ENCODE measurements at places on chromosomes 4 and X.

DNA sequence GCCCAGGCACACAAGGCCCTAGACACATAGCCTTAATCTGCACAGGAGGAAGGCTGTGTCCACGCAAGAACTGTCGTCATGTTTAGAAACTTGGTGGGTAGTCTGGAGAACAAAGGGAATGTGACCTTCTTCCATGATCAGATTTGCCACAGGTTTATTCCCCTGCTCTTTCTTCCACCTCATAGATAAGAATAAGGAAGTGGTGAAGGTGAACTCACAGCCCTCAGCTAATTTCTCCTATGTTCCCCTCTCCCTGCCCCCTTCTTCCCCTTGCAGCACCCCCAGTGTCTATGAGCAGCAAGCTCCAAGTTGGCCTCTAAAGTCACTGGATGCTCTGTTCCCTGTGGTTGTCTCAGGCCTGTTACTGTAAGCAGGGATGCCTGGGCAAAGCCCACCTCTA, 39.8 kb upstream of the LAS1L start:
- no peak for DNase-seq

GRCh38 chrX:112085149-112085548, 2.6 kb upstream of the TRPC5 start:
- DNase-seq, result no peak

- DNase-seq, result no peak
These were observed 112.8 kb downstream of the SPIN3 start for GRCh38 chrX:56882581-56882980.

- no peak for DNase-seq
These were observed 20.2 kb downstream of the IRAK1 start for GRCh38 chrX:153999359-154000037.

DNA sequence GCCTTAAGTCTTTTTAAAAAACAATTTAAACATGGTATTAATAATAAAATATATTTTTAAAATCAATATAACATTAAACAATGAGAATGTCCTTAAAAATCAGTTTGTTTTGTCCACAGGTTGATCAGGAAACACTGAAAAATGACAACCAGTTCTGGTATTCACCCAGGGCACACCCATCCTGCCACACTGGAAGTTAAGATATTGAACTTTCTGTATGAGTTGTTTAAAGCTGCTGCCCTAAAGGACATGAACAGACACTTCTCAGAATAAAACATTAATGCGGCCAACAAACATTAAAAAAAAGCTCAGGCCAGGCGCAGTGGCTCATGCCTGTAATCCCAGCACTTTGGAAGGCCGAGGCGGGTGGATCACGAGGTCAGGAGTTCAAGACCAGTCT, 15.0 kb upstream of the HOPX start:
- no peak for DNase-seq

DNA sequence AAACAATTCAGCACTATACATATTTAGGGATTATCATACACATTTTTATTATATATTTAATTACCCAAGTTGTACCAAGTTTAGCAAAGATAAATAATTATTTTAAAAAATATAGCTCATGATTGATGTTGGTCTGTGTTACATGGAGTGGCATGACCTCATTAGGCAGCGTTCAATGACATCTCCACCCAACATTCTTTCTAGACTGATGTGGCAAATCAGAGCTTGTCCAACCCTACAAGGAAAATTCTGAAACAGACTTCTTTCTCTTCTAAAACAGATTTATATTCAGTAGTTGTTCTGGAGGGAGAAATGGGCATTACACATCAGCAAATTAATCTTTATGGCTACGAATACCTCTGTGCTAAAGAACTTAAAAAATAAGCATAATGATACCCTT, 189.7 kb downstream of the PDGFC start:
- no peak for DNase-seq

DNA sequence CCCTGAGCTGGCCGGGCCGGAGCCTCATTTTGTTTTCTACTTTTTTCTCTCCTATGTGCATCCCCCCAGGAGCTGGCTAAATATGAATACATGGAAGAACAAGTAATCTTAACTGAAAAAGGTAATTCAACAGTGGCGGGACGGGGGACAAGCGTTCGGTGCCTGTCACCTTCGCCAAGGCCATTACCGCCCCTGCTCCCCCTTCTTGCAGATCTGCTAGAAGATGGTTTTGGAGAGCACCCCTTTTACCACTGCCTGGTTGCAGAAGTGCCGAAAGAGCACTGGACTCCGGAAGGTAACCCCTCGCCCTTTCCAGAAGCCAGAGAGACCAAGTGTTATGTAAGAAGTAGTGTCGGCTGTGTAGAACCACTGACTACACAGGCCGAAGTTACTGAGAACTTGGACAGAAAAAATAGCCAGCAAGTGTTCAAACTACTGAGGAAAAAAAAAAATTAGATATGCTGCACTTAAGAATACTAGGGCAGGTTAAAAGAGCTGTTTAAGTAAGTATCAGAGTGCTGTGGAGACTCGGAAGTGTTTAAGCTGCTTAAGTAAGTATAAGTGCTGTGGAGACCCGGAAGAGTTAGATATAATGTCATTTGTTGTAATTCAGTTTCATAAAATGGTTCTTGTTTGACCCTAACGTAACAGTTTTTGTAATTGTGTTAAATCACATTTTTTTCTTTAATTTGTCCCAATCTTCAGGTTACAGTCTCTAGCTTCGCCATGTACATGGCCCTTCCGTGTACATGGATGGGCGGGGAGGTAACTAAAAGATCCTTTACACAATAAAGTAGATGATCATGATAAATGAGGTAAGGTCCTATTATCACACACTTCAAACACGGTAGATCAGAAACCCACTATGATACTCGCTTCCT, 856 bp downstream of the SAT1 start:
- no peak for DNase-seq

DNA sequence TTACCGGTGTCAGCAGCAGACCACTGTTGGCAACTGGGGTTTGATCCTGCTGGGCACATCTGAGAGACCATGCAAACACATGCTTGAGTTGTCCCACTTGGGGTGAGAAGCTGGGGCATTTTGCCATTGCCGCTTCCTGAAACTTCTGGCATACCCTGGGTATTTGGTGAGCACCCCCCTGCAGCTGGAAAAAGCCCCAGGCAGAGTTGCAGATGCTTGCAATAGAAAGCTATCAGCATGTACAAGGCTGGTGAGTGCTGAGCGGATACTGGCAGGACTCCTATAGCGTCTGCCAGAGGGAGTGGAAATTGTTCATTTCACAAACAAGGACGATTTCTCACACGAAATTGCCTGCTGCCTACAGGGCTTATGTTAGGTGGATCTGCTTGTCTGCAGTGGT, 32.3 kb downstream of the SUPT20HL1 start:
- no peak for DNase-seq
